GM23338 (cell line): ENCODE measurements at places on chromosomes 5 and 9.
A peak's percentile ranks its signal among the peaks of the same experiment; 100 is the strongest.

GRCh38 chr5:39599721-39600431, 175.1 kb upstream of the DAB2 start:
- peak; percentile 24 for DNase-seq

GRCh38 chr9:134566936-134567335, 74.7 kb upstream of the COL5A1 start:
- no peak for DNase-seq

- no peak for DNase-seq
Observed at GRCh38 chr5:2901096-2901495, 149.6 kb upstream of the IRX2 start.

- DNase-seq, result no peak
Observed at GRCh38 chr9:134358662-134359319, 32.5 kb downstream of the RXRA start.

DNA sequence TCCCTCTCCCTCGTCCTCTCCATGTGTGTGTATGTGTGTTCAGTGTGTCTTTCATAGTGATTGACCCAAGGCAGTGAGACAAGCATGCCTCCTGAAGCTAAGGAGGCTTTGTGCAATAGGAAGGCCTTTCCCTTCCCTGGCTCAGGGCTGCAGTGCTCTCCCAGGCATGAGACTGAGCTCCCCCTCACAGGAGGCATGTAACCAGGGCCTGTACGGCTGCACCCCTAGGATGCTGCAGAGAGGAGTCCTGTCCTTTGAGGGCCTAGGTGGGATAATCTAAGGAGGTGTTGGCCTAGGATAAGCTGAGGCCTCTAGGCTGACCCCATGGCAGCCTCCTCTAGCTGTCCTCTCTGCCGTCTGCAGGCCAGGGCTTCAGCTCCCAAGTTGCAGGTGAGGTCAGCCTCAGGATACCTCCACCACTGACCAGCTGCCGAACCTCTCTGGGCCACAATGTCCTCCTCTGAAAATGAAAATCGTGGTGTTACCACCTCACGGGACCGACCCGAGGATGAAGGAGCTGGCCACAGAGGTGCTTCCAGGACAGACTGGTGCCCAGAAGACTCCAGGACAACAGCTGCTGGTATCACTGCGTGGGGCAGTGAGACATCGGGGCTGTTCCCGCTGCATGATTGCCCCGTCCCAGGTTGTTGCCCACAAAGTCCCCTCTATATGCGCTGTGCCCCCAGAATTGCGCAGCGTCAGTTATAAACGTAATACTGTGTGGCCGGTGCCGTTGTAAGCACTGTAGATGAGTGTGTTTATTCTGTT, 129.6 kb downstream of the BARX1 start:
- no peak for DNase-seq

DNA sequence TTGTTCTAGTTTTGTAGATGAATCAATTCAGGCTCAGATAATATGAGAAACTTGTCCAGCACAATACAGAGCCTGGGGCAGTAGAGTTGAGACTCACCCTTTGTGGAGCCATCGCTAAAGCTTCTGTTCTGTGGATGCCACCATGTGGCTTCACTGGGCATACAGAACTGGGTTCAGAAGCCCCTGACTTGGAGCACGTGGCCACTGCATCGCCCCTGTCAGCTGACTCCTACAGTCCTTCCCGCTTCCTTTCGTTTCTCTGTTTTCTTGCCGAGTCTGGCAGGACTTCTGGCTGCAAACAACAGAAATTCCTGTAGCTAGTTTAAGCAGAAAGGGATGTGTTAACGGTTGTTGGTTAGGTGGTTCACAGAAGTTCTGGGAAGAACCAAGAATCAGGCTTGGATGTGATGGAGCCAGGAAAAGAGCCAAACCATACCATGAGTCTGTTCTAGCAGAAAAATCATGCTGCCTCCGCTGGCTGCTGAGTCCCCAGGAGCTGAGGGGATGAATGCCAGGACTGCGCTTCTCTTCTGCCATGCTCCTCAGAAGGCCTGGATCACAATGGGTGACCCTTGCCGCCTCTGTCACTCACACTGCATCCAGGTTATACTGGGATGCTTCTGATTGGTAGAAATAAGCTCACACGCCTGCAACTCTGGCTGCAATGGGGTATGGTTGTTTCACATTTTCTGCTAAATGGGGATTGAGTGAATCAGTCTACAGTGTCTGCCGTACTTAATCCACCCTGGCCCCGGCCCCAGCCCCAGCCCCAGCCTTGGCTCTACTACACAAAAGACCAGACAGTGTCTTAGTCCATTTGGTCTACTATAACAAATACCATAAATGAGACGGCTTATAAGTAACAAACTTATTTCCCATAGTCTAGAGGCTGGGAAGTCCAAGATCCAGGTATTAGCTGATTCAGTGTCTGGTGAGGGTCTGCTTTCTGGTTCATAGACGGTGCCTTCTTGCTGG, 262.5 kb downstream of the GOLPH3 start:
- no peak for DNase-seq

GRCh38 chr5:98217138-98217537, 556.3 kb upstream of the RGMB start:
- DNase-seq, result no peak

DNA sequence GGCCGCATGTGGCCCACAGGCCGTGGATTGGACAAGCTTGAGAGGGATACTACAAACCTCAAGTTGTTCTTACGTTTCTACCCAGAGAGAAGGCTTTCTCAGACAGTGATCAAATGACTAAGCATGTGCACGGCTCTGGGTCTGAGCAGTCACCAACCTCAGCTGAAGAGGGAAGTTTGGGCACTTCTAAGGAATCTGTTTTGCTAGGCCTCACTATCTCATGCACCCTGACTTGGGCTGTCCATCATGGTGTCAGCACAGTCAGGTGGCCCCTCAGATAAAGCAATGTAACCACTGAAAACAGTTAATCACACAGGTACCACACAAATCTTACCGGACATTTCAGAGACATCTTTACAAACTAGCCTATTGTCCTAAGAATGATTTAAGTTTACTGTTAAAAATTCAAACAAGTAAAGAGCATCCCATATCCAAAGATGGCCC, 24.6 kb downstream of the CSF2 start:
- no peak for DNase-seq

- DNase-seq, result no peak
Observed at GRCh38 chr5:59874675-59875074, 18.9 kb downstream of the PDE4D start.

GRCh38 chr9:105859428-105860091, 165.2 kb downstream of the TMEM38B start:
- DNase-seq, result no peak

DNA sequence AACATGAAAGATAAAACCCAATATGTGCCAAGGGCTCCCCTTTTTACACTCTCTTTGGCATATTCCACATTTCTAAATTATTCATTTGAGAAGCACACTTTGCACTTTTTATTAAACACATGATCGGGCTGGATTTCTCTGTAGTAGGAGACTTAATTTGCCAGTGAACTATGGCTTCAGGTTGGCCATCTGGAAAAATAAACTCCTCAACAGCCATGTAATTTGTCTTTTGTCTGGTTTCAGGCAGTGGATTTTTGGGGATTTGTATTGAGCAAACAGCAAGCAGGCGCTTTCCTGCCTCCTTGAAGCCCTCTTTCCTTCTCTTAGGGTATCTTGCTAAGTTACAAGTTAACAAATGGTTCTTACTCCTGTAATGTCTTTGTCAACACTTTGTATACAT, 73.0 kb upstream of the DMRTA1 start:
- DNase-seq, result no peak

DNA sequence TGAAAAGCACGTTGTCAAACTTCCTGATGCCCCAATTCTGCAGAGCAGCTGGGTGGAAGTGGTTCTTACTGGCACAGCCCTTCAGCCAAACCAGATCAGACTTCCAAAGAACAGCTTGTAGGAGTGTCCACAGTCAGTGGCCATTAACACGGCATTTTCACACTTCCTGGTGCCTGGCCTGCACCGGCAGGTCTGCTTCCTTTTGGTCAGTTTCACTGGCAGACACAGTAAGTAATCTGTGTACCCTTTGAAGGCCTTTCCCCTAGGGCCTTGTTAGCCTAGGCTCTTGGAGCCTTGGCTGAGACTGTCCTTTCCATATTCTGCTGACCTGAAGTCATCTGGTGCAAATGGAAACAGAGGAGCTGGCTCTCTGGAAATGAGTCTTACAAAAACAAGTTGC, 297.5 kb upstream of the TNC start:
- DNase-seq, result no peak

DNA sequence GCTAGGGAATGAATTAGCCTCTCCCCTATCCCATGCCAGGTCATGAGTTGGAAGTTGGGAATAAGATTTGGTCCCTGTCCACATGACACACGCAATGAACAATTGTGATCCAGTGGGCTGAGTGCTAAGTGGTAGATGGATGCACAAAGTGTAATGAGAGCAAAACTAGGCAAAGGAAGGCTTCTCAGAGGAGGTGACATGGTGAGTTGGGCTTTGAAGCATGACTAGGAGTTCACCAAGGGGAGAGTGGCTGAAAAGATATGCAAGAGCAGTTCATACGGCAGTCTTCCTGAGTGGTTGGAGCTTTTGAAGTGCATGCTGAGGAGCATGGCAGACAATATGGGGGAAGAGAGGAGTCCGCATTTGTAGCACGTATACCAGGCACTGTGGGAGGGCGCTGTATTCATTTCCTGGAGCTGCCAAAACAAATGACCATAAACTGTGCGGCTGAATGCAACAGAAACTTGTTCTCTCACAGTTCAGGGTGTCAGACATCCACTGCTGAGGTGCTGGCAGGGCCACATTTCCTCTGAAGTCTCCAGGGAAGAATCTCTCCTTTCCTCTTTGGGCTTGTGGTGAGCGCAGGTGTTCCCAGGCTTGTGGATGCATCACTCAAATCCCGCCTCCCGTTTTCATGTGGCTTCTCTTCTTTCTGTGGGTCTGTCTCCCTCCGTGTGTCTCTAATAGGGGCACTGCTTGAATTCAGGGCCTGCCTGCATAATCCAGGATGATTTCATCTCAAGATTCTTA, 49.5 kb downstream of the NSG2 start:
- no peak for DNase-seq

- DNase-seq, result peak; percentile 36
Observed at GRCh38 chr9:131111186-131111853, 14.1 kb upstream of the NUP214 start.

DNA sequence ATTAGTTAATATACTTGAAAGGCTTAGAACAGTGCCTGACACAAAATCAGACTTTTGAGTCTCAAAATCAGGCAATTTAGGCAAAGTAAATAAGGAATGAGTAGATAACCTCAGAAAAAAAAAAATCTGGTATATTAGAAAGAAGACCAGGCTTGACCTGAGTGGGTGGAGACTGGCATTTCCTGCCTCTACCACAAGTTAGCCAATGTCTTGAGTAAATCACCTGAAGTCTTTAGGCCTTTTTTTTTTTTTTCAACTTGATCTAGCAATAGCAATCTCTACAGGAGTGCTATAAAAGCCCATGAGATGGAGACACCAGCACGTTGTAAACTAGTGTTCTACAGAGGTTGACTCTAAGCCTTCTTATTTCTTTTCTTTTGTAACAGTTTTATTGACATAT, 104.2 kb upstream of the RASEF start:
- peak; percentile 15 for DNase-seq

GRCh38 chr5:87435144-87435694, 22.5 kb upstream of the CCNH start:
- DNase-seq, result no peak

GRCh38 chr5:104628911-104629310, 1066.3 kb upstream of the NUDT12 start:
- DNase-seq, result no peak

GRCh38 chr9:36146651-36147050, 10.1 kb downstream of the GLIPR2 start:
- no peak for DNase-seq

DNA sequence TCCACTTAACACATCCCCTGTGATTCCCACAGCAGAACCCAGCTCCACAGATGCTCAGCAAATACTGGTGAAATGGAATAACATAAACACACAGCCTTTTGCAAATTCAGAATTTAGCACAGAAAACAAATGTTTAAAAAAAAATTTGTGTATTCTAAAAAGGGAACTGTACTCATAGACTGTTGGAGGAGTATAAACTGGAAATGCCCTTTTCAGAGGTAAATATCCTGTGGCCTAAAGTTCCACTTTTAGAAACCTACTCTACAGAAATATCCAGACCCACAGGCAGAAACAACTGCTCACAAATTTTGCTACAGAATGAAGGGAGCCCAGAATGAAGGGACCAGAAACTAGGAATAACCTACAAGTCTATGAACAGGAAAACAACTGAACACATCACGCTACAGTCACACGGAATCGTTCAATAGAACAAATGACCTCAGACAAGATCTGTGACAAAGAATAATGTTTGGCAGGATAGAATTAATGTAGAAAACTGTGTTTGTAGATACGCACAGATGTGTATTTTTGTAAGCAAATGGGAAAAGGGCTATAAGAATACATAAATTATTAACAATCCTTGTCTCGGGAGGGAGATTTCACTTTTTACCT, 78.5 kb downstream of the SHB start:
- DNase-seq, result no peak

DNA sequence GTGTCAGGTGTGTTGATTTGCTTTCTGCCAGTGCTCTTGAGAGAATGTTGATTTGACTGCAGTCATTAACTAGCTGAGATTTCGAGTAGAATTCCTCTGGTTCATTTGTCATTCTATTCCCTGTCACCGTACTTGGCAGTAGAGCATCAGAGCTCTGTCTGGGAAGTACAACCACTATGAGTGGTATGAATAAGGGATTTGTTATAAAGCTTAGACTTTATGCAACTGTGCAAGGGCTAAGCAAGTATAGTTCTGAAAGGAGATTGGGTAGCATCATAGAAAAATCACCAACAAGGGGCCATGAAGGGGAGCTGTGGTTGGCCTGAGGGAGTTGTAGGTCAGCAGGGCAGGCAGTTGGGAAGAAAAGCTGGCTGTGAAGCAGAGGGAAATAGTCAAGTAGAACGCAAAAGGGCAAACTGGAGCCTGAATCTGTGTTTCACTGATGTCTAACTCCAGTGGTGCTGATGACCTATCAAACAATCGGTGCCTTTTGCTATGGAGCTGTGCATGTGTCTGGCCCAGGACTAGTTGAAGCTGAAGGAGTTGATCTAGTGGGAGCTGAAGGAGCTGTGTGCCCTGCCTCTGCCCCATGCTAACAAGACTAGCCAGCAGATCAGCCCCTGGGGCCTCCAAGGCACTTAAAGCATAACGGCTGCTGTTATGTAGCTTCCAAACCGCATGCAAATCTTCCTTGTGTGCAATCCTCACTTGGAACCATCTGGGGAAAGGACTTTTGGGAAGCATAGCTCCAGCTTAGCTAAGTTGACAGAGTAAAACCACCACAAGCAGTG, 110.0 kb downstream of the SLC28A3 start:
- DNase-seq, result no peak

- peak; percentile 37 for DNase-seq
Observed at GRCh38 chr9:70412832-70413463, 1.5 kb downstream of the KLF9 start.
